ENCODE measurements at places on chromosomes 2 and 18. TPM values are rescaled to one million over a fixed set of nuclear protein-coding genes. Genes with fewer than 3 reads are reported as not detected.

The CD207 gene
- not detected for total RNA-seq

The FBXO41 gene
- 4.0 TPM for total RNA-seq

The MAP2 gene
- total RNA-seq: 0.23 TPM

The STAMBP gene
- total RNA-seq: 1,102 TPM

The PARD6G gene
- 2.8 TPM for total RNA-seq

The ADCY3 gene
- 24.7 TPM for total RNA-seq

The FAM228A gene
- not detected for total RNA-seq

Measured in LHCN-M2 (cell line).